ENCODE measurements at places on chromosomes 6 and 20. TPM values are rescaled to one million over a fixed set of nuclear protein-coding genes. Genes with fewer than 3 reads are reported as not detected.

SAPCD1 gene
- 18.0 TPM for total RNA-seq

BANF2 gene
- total RNA-seq: not detected

PM20D2 gene
- 11.6 TPM for total RNA-seq

DNA sequence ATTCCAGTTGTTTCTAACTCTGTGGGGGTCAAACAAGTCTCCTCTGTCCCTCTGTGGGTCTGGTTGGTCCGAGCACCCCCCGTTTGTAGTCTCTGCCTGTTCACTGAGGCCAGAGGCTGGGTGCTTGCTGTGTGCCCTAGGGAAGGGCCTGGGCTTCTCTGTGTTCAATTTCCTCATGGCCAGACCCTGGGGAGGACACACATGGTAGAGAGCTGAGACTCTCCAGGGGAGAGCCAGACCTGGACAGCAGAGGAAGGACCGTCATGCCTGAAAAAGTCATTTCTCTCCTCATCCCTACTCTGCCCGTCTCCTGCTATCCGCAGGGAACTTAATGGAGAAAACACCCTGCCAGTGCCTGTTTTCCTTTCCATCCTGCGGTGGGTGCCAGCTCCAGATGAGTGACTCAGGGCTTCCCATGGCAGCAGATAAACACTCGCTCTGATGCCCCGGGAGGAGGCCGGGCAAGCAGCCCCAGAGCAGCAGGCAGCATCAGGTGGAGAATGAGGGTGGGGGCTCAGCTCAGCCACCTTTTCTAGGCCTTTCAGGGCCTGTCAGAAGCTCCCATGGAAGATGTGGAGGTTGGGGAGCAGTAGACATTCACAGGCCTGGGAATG is 51.9 kb downstream of the SNAI1 start:
- no peak overlapping the region for H3K27ac ChIP-seq
- DNase-seq: no peak
- H3K4me1 ChIP-seq: no peaks in the 10 kb centered on the region
- no peaks in the 10 kb centered on the region for H3K36me3 ChIP-seq

- no peaks in the 10 kb centered on the region for H3K36me3 ChIP-seq
- no peak overlapping the region for H3K4me3 ChIP-seq
- no peak overlapping the region for H3K27ac ChIP-seq
- peaks cover 4% of the 10 kb centered on the region for H3K27me3 ChIP-seq
These were observed 77.7 kb downstream of the GRM1 start for GRCh38 chr6:146106532-146106931.

All from activated T-cell treated with anti-CD3 and anti-CD28 coated beads, Interleukin-2, amount 50 U/mL, for 72 hours (primary cell).